H9 (cell line): ENCODE measurements at places on chromosomes 11 and 22.

DNA sequence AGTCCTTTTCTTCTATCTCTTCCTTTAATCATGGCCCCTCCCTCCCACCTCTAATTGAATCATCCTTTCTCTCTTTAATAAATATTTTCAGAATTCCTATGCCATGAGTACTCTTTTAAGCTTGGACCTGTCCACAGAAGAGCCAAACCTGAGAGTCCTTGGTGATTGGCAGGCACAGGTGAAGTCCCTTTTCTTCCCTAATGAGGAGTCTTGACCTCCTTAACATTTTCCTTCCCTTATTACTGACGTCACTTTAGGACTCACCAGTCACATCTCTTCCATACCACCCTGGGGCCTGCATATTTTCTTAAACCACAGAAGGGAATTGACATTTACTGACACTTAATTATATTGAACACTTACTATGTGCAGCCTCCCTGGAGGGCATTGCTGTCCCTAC, 41.0 kb upstream of the RASSF10 start:
- DNase-seq, result no peak

- DNase-seq, result no peak
Observed at GRCh38 chr11:11163669-11164333, 189.2 kb downstream of the CSNK2A3 start.

GRCh38 chr22:36850682-36851081, 10.1 kb upstream of the NCF4 start:
- DNase-seq, result no peak

GRCh38 chr11:68855205-68855981, 13.7 kb upstream of the CPT1A start:
- DNase-seq, result peak; percentile 72

DNA sequence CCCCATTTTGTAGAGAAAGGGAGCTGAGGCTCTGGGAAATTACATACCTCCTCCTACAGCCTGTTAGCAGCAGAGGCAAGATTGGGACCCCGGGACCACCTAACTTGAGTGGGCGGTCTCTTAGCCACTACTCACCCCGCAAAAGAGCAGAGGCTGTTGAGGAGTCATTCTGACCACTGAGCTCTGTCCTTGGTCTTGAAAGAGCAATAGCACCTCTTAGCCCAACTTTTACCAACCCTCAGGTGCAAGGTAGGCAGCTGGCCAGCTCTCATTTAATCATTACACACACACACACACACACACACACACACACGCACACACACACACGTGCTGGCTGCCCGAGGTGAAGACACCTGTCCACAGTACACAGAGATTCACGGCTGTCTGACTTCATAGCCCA, 115.8 kb upstream of the ASPHD2 start:
- DNase-seq, result no peak

DNA sequence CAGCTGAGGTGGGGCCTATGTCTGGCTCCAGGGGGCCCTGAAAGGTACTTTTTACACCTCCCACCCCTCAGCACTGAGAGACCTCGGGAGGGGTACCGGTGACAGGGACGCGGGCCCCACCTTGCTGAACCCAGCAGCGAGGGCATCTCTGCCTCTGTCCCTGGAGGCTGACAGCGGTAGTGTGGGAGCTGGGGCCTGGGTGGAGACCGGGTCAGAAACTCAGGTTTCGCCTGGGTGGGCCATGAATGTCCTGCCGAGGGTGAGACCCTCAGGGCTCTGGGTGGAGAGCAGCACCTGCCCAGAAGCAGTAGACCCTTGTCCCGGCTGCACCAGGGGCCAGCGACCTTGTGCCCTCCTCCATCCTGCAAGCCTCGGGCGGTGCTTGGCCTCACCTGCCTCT, 22.2 kb downstream of the PTDSS2 start:
- DNase-seq, result no peak

DNA sequence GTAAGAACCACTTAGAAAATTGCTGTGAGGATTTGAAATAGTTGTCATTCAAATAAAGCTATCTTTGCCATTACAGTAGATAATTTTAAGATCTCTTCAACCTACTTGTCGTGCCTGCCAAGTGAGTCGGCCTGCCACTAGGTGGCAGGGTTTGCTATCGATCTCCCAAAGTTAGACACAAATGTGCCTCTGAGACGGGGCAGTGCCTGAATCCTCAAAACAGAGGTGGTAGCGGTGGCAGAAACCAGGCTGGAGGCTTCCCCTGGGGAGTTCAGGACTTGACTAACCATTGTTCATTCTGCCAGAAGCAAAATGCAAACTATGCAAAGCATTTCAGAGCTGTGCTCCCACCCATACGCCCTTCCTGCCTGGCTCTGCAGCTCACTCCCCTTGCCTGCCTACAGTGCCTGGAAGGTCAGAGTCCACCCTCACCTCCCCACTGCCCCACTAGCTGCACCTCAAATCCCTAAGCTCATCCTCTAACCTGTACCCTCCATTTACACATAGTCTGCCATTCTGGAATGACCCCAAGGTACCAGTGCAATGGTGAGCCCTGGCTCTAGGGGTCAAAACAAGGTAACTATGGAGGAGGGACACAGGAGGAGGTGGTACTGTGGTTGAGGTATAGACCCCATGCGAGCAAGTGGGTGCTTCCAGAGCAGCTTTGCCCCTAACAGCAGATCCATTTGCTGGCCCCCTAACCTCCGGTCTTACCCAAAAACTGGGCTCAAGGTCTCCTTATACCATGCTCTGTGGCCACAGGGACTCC, 82.1 kb downstream of the C11orf58 start:
- peak; percentile 86 for DNase-seq

DNA sequence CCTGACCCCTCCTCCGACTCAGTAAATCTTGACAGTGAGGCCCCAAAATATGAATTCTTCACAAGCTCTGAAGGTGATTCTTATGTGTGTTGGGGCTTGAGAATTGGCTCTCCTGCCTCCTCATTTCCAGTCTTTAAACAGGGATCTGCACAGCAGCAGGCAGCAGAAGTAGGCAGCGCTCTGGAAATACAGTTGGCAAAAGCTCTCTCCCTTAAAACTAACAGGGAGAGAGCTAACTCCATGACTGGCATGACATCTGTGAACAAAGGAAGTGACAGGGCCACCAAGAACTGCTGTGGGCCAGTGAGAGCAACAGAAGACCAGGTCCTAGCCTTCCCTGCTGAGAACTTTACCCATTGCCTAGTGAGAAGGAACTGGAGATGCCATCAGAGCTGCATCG, 70.1 kb downstream of the PANX1 start:
- DNase-seq, result no peak

GRCh38 chr11:124199702-124200101, 16.6 kb downstream of the OR10D3 start:
- no peak for DNase-seq

DNA sequence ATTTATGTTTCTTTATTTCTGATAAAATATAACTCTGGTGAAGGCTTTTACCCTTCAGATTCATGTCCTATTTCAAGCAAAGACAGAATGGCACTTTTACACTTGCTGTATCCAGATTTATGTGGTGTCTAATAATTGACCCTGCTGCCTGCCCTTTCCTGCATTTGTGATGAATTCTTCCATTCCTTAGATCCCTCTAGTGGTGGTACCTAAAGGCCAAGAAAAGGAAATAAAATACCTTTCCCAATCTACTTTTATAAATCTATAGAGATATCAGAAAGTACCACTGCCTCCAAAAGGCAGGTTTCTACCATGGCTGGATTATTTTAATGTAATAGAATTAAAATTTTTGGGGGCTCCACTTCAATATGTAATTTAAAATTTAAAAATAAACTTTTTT, 34.2 kb downstream of the CCDC81 start:
- no peak for DNase-seq

DNA sequence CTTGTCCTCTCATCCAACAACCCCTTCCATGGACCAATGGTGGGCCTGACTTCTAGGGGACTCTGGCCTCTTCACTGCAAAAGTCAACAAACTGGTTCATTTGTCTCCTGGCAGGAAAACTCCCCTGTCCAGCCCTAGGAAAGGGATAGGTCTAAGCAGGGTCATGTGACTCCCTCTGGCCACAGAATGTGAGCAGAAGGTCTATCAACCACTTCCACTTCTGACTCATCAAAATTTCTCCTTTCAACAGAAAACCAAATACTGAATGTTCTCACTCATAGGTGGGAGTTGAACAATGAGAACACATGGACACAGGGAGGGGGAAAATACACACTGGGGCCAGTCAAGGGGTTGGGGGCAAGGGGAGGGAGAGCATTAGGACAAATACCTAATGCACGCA, 1.3 kb upstream of the ISX start:
- DNase-seq, result no peak

DNA sequence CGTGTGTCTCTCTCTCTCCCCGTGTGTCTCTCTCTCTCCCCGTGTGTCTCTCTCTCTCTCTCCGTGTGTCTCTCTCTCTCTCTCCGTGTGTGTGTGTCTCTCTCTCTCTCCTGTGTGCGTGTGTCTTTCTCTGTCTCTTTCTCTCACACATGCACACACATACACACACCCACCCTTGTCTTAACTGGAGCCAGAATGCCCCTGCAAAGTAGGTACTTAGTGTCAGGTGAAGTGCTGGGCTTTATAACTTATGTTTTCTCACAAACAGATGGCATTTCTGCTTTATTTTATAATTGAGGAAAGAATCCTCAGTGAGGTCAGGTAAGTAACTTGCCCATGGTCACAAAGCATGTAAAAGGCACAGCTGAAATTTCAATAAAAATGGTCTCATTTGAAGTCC, 106.0 kb downstream of the CSNK2A3 start:
- DNase-seq, result no peak

DNA sequence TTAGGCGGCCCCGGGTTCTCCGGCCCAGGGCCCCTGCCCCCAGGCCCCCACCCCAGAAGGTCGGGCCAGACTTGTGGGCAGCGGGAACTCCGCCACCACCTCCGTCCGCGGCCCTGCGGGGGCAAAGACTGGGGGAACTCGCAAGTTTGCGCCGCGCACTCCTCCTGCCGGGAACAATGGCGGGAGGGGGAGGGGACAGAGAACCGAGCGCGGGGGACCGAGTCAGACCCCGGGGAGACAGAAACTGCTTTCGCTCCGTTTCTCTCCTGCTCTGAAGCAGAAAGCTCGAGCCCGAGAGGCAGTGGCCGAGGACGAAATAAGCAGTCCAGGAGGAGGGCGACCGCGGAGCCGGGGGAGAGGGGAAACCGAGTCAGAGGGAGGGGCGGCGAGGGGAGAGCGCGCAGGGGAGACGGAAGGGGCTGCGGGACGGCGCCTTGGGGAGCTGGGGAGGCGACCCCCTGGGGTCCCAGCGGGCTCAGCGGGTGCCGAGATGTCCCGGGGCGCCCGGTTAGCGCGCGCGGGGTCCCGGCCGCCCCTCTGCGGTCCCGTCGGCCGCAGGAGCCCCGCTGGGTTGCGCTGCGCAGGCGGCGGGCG, 555 bp downstream of the TP53I11 start:
- no peak for DNase-seq

DNA sequence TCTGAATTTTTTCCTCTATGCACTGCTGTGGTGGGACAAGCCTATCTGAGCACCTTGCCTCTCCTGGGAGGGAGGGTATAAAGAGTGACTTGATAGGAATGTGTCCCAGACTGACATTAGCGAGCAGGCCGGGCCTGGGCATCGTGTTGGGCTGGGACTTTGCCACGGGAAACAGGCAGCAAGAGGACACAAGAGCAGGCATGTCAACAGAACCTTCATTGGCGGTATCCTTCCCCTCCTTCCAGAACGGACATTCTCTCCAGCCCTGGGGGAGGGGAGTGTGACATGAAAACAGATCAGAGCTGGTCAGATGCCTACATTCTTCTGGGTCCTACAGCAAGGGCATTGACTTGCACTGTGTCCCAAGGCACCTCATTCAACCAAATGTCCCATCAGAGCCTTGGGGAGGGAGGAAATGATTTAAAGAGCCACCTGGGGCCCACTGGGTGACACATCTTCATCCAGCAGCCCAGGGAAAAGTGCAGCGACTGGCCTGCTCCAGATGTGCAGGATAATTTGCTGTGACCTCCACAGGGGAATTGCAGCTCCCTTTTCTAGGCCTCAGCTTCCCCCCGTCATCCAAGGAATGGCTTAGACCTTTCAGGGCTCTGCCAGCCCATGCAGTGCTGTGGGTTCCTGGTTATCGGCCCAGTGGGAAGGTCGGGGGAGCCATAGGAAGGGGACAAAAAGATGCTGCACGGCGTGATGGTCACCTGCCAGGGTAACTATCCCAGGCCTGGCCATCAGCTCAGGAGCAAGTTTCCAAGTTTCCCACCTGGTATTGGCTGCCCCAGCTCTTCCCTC, 21.8 kb upstream of the UVRAG start:
- no peak for DNase-seq

DNA sequence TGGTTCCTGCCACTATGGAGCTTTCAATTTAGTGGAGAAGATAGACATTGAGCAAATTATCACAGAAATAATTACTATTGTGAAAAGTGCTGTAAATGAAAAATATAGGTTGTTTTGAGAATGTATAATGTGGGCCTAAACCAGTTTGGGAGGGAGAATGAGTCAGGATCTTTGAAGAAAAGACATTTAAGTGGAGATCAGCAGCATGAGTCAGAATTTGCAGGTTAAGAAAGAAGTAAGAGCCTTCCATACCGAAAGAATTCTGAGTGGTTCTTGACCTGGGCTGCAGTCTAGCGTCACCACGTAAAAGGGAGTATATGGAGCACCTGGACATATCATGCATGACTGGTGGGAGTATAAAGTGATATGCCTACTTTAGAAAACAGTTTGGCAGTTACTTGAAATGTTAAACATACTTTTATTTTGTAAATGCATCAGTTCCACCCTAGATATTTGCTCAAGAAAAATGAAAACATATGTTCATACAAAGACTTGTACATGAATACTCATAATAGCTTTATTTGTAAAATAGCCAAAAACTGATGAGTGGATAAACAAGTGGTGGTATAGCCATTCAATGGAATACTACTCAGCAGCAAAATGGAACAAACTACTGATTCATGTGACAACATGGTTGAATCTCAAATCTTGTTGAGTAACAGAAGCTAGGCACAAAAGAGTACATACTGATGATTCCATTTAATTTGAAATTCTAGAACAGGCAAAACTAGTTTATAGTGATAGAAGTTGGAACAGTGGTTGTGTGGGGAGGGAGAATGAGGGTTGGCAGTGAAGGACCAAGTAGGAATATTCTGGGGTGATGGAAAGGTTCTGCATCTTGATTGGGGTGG, 99.2 kb downstream of the STIM1 start:
- DNase-seq, result no peak

DNA sequence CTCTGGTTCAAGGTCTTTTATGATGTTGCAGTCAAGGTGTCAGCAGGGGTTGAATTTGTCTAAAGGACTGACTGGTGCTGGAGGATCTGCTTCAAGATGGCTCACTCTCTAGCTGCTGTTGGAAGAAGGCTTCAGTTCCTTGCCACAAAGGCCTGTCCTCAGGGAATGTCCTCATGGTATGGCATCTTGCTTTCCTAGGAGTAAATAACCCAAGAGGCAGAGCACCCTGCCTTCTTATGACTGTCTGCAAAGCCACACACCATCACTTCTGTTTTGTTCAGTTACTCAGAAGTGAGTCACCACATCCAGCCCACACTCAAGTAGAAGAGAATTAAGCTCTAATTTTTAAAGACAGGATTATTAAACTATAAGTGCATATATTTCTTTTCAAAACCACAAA, 45.2 kb downstream of the PLAAT5 start:
- no peak for DNase-seq
